Nephron progenitor cell (in vitro differentiated cells): ENCODE measurements at places on chromosomes 1 and 21.

GRCh38 chr1:160863774-160864131, 1.1 kb upstream of the CD244 start:
- DNase-seq: no peak

DNA sequence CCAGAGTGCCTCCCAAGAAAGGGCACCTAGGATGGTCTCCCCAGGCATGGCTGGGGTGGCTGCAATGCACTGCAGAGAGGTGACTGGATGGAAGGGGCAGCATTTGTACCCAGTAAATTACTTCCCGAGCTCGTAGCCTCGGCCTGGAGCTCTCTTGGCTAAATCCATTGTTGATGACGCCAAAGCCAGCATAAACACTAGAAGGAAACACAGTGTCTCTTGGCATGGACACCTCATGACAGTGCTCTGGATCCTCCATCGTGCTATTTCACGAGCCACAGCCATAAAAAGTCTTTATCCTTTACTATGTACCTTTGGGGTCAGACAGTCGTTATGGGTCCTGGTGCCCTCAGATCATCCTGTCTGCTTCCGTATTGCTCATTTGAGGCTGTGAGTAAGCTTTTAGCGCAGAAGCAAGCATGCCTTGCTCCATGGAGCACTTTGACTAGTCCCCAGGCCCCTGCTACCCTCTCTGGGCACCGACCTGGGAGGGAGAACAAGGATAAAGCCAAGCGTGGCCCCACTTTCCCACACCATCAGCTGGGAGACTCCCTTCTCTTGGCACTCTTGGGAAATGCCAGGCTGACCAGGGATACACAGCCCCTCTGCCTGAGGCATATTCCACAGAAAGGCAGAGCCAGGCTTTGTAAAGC, 10.3 kb upstream of the PRELP start:
- DNase-seq: no peak

GRCh38 chr1:233675446-233675845, 61.5 kb downstream of the KCNK1 start:
- DNase-seq: no peak

DNA sequence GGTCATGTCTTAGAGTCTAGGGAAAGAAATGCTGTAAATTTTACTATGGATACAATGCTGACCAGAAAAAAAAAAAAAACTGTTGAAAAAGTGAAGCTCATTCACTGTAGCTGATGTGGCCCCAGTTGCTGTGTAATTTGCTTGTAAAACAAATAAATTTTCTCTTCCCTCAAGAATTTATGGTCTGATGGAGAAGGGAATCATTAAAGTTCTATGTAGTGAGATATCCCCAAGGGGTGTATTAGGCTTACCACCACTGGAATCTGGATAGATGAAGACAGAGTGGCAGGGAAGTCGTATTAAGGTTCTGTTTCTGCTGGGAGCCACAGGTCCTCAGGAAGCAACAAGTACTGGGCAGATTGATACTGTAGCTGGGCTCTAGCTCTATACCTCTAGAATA, 860.0 kb downstream of the LTN1 start:
- DNase-seq: no peak

DNA sequence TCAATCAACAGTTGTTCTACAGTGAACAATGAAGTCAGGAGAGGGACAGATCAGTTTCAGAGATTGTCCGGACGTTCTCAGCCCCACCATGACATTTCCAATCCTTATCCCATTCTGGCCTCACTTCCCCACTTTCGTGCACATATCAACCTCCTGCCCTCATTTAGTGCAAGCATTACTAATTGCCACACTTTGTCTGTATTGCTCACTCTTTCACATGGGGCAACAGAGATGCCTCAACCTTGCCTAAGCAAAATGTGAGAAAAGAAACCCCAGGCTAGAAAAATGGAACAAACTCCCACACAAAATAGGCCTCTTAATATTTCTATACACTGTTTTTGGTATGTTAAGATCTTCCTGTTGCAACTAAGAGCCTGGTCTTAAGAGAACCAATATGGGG, 8.9 kb upstream of the RGS1 start:
- no peak for DNase-seq

DNA sequence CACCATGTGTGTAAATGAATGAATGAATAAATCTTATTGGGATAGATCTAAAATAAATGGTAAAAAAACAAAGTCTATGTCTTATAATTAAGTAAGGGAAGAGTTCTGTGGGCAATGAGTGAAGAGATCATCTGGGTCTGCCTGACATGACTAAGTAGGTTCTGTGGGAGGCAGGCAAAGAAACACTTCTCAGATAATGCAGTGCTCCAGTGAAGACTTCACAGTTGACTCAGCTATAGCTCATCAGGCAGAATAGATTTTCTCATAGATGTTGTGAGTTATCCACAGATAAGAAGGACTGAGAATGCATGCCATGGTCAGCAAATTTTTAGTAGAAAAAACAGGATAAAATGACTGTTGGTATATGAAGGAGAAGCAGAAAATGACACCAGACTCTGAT, 12.4 kb downstream of the KRTAP22-2 start:
- DNase-seq: no peak

DNA sequence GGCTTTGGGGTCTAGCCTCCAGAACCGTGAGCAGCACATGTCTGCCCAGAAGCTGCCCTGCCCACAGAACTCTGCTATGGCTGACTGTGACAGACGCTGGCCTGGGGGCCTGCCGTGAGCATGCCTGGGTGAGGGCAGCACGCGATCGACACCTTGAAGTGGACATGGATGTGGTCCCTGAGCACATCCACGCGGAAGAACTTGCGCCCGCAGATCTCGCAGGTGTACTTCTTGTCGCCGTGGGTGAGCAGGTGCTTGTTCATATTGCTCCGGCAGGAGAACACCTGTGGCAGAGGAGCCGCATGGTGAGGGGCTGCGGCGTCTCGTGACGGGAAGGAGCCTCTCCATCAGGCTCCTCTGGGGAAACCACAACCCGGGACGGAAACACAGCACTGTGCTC, 56.0 kb downstream of the PRDM15 start:
- DNase-seq: no peak

- no peak for DNase-seq
Measured at GRCh38 chr1:42830631-42831030, 13.4 kb upstream of the SVBP start.

DNA sequence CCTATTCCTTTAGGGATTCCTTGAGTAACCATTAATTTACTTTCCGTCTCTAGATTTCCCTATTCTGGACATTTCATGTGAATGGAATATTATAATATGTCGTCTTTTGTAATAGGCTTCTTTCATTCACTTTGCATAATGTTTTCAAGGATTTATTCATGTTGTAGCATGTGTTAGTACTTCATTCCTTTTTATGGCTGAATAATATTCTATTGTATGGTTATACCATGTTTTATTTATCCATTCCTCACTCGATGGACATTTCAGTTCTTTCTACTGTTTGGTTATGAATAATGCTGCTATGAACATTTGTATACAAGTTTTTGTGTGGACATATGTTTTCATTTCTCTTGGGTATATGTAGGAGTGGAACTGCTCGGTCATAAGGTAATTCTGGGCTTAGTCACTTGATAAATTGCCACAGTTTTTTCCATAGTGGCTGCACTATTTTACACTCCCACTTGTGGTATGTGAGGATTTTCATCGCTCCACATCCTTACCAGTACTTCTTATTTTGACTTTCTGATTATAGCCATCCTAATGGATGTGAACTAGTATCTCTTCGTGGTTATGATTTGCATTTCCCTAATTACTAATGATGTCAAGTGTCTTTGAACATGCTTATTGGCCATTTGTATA, 17.7 kb downstream of the PPP2R5A start:
- no peak for DNase-seq

- no peak for DNase-seq
Measured at GRCh38 chr1:233443040-233443760, 115.7 kb downstream of the MAP3K21 start.

DNA sequence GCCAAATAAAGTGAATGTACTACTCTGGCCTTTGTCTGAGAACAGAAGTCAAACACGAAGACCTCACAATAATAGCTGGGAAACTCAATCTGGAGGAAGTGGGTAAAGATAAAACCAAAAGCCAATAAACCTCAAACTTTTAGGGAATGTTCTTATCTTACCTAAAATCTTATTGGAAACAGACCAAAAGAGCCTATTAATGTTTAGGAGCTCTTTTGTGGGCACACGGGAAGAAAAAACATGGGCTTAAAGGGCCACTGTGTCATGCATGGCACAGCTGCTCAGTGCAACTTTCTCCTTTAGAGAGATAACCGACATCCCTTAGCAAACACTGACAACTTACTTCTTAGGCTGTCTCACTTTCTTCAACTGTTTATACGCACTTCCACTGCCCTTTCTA, 16.1 kb downstream of the EIF2B3 start:
- no peak for DNase-seq

- DNase-seq: no peak
Measured at GRCh38 chr21:41750051-41750450, 16.8 kb downstream of the RIPK4 start.

GRCh38 chr1:204735042-204735441, 49.5 kb upstream of the LRRN2 start:
- DNase-seq: no peak

DNA sequence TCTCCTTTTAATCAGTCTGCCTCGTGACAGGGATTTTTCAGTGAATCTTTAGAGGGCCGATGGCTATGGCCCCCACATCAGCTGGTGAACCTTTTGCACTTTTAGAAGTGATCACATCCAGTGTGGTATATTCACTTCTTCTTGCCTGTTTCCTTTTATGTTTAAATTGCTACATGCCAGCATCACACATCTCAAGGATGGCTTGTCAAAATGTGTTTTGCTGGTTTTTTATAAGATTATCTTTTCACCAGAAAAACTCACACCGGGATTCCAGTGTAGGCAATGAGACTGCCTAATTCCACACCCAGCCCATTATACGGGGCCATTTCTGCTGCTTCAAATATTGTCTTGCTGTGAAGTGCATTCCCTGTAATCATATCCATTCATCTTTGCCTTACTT, 1151.7 kb upstream of the ADGRL4 start:
- DNase-seq: no peak

- DNase-seq: no peak
Measured at GRCh38 chr1:80673935-80674597, 1126.7 kb upstream of the ADGRL2 start.

DNA sequence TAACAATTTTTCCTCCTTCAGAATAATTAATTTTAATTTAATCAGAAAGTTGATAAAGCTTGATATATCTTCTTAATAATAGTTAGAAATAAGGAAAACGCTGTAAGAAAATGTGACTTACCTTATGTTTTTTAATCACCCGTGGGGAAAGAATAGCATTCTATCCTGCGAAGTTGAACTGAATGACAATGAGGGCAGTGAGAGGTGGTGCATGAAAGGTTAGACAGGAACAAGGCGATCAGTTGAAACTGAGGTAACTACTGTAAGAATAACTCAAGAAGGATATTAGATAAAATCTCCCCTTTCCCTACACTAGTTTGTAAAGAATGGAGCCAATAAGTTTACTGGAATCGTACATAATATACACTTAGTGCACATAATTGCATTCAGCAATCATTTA, 655.0 kb upstream of the NCAM2 start:
- no peak for DNase-seq

DNA sequence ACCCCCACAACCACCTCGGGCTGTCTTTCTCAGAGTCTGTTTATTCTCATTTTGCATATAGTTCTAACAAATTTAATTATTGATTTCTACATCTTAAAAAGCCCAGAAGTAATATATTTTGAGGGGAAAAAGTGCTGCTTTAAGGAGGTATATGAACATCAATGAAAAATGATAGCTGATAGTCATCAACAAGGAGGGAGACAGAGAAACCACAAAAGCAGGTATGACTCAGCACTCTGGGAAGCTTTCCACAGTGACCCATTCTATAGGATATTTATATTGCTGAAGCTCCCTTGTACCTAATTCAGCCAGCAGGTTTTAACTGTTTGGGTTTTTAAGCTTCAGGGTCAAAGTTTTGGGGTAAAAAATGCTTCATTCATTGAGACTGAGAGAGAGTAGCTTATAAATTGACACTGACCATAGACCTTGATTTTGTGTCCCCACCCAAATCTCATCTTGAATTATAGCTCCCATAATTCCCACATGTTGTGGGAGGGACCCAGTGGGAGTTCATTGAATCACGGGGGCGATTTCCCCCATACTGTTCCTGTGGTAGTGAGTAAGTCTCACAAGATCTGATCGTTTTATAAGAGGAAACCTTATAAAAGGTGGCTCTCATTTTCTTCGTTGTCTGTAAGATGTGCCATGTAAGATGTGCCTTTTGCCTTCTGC, 27.4 kb downstream of the VANGL1 start:
- DNase-seq: no peak

GRCh38 chr1:160708118-160708517, 3.5 kb downstream of the CD48 start:
- DNase-seq: no peak

GRCh38 chr1:246114369-246114768, 392.7 kb downstream of the SMYD3 start:
- DNase-seq: no peak

GRCh38 chr1:153057375-153057774, at the start of gene SPRR2A:
Gene SPRR2A (minus strand): TSS chr1:153057512. CDS start chr1:153056735, 777 bp downstream.
- DNase-seq: no peak

GRCh38 chr1:109488201-109488600, 4.5 kb downstream of the ATXN7L2 start:
- no peak for DNase-seq

GRCh38 chr1:2372551-2373490, 18.5 kb downstream of the MORN1 start:
- DNase-seq: peak; percentile 1

GRCh38 chr1:84855168-84855567, 37.8 kb downstream of the LPAR3 start:
- DNase-seq: no peak

DNA sequence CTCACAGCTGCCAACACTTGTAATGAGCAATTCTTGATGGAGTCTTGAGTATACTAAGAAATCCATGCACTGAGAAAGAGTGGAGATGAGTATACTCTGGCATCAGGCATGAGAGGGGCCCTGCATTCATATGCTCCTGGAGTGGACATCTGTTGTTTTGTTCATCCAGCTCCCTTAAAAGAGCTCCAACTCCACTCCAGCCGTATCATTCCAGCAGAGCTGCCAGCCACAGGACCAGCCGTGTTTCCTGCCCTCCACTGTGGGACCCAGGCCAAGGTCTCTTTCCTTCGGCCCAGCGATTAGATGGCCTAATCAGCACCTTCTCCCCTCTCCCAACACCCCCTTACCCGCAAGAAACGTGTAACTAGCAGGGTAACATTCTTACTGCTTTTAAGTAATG, 144.5 kb downstream of the OMA1 start:
- DNase-seq: no peak

DNA sequence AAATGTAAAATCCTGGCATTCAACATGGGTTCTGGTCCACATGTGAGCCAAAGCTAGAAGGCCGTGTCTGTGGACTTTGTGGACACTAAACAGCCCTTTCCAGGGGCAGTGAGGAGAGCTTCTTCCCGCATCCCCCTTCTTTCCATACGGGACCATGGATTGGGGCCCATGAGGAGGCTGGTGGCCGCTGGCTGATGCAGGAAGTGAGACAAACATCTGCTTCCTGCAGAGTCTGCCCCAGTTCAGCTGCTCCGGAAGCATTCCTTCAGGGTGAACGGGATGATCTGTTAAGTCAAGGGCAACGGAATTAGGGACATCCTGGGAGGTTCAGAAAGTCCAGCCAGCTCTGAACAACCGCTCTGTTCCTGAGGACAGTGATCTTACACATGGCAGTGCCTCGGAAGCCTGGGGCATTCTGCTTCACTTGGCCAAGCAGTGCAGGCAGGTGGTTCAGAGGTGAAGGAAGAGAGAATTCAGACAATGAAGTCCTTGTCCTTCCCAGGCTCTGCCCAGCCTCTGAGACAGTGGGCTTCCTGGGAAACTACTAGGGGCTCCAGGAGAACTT, 1.5 kb downstream of the CA6 start:
- DNase-seq: no peak
